NK-92 treated with Interleukin-12 subunit alpha and Interleukin-12 subunit beta, amount 100 ng/mL, for 24 hours (cell line): ENCODE measurements at places on chromosomes 12 and 14.
A peak's percentile ranks its signal among the peaks of the same experiment; 100 is the strongest.

DNA sequence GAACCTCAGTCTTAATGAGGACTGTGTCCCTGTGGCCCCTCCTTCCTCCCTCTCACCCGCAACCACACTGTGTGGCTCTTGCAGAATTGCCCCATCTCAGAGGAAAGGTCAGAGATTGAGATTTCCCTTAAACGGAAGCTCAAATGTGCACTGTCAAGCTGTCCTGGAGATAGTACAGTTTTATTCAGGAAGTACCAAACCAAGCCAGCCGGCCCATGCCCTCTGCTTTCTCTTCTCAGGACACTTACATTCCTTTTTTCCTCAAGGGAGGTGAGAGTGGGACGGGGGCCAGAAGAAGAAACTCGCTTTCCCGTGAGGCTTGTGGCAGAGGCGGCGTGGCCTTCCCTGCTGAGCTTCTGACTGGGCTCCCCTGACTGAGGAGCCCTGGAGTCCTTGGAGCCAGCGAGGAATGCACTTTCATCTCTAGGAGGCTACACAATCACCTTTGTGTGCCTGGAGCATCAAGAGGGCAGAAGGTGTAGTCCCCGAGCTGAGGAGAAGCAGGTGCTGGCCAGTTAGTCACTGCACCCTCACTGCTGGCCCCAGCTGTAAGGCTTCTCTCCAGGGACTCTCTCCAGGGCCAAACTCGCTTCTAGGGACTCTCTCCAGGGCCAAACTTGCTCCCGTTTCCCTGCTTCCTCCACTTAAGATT, 24.1 kb upstream of the ATP2A2 start:
- DNase-seq = no peak

DNA sequence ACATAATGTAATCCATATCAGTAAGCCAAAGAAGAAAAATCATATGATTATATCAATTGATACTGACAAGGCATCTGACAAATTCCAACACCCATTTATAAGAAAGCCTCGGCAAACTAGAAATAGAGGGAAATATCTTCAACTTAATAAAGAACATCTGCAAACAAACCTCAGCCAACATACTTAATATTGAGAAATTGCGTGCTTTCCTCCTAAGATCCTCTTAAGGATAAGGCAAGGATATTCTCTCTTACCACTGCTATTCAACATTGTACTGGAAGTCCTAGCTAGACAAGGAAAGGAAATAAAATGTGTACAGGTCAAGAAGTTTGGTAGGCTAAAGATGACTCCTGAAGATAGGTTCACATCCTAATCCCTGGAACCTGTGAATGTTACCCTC, 115.9 kb downstream of the DERA start:
- no peak for DNase-seq

DNA sequence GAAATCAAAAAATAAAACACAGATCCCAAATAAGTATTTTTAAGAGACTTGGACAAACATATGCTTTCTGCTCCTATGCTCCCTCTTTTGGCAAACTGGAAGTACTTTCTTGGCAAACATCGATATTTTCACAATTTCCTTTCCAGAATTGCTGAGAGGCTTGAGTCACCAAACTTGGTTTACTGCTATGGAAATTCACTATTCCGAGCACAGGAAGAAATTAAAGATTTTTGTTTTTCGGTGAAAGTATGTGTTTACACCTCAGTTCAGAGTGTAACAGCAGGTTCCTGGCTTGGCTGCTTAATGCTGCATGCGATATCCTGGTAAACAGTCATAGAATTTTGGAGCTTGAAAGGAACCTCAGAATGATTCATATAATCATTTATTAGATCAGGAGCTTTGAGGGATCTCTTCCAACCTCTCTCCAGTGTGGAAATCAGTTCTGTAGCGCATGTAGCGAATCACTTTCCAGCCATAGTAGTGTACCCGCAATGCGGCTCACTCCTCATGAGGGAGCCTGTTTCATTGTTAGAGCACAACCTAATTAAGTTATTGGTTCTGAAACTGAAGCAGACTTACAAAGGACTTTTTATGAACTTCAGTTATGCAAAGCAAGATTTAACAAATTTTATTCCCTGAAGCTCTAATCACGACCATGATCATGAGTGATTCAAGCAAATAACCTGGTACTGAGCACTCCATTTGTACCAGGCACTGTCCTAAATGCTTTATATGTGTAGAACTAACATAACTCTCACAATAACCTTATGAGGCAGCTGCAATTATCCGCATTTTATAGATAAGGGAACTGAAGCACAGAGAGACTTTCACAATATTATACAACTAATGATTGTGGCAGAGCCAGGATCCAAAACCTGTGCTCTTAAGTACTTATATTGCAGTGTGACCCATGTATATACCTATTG, 56.4 kb upstream of the ATP2A2 start:
- no peak for DNase-seq

DNA sequence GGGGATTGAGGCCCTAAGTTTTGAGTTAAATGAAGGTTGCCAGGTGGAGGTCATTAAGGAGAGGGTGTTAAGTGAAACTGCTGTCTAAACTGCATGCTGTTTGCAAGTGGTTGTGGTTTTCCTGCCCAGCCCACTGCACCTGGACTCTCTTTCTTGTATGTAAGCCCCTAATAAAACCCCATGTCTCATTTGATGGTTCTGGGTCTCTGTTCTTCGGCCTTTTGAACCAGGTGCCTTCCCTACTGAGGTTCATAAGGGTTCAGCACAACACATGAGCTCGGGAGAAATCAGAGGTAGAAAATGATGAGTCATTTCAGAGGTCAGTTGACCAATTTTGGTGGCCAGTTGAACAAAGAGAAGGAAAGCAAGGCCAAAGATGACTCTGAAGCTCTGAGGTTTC, 382.5 kb downstream of the RPS29 start:
- no peak for DNase-seq

GRCh38 chr14:23537351-23538049, 14.1 kb downstream of the ZFHX2 start:
- DNase-seq = no peak

- DNase-seq = no peak
These were observed 108.7 kb upstream of the NCOR2 start for GRCh38 chr12:124675881-124676713.

- no peak for DNase-seq
These were observed 14.7 kb upstream of the ENDOU start for GRCh38 chr12:47739979-47740378.

DNA sequence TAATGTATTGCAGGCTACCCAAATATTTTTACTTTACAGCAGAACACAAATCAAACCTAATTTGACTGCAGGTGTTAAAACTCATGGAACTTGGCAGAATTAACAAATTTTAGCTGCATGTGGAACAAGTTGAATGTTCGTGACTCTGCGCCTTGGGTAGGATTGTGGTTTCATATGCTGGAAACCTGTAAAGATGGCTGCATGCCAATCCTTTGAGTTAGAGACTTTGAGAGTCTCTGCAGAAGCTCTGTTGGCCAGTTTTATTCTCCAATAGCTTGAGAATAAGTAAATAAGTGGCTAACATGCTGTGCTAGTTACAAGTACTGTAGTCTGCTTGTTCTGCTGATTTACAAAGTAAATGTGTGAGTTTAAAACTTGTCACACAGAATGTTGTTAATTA, 77.8 kb downstream of the PDE6H start:
- DNase-seq = no peak

- no peak for DNase-seq
These were observed 3.9 kb downstream of the KDM2B start for GRCh38 chr12:121576851-121577391.

- no peak for DNase-seq
These were observed 190.5 kb upstream of the PLEKHA5 start for GRCh38 chr12:18939051-18939450.

GRCh38 chr12:22048351-22049041, 2.5 kb downstream of the CMAS start:
- DNase-seq = no peak

DNA sequence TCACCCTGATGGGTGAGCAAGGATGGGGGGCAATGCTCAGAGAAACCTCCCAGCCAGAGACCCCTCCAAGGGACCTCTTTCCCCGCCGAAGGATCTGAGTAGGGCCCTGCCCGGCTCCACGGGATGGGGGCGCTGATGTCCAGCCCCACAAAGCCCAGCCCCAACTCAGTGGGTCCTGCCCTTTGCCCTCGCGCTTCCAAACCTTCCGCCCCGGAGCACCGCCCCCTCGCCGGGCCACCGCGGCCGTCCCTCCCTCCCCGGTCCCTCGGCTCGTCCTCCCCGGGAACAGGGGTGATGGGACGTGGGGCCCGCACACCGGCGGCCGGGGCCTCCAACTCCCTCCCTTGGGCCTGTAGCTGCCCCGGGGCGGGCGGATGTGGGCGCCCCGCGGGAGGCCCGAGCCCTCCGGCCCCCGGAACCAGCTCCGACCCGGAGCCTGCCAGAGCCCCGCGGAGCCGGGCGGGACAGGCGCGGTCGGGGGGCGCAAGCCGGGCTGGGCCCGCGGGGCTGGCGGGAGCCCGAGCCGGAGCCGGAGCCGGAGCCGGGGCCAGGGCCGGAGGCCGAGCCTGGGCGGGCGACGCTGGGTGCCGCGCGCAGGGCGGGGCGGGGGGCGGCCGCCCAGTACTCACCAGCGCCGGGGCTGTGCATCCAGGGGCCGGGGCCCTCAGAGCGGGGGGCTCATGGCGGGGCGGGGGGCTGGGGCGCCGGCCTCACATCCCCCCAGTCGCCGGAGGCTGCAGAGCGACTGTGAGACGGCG, 386 bp downstream of the HDAC7 start:
- DNase-seq = peak; percentile 69

- DNase-seq = no peak
These were observed 6.9 kb downstream of the C1QL4 start for GRCh38 chr12:49330032-49330619.

DNA sequence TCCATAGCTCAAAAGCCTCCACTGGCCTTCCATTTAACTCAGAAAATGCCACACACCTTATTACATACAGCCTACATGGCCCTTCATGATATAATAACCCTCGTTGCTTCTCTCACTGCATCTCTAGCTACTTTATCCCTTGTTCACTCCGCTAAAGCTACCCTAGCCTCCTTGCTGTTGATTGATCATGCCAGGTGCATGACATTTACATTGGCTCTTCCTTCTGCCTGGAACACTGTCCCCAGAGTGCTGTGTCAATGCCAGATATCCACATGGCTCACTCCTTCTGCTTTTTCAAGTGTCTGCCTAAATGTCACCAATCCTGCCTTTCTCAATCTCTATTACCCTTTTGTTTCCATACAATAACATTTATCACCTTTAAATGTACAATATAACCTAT, 58.3 kb downstream of the CAND1 start:
- no peak for DNase-seq

DNA sequence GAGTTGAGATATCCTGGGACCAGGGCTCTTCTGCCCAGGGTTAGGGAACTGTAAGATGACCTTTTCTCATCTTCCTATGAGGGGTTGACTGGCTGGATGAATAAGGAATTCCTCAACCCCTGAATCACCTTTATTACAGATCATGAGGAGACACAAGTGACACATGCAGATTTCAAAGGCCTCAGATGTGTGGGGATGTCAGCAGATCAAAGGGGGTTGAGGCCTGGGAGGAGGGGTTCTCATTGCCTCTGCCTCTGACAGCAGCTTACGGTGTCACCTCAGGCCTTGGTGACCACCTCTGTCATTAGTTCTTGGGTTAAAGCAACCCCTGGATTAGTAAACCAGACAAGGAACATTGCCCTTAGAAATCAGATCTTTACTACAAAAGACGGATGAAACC, 2.1 kb upstream of the KRT72 start:
- DNase-seq = no peak
